ENCODE measurements at places on chromosomes 11 and 22. TPM values are rescaled to one million over a fixed set of nuclear protein-coding genes. Genes with fewer than 3 reads are reported as not detected.

Gene ABCG4
- under 0.01 TPM for total RNA-seq

Gene OVCH2
- total RNA-seq = under 0.01 TPM

Gene POLR3H
- 27.9 TPM for total RNA-seq

Gene DENND5A
- total RNA-seq = 183 TPM

Gene C11orf91
- total RNA-seq = not detected

Gene P4HA3
- total RNA-seq = 8.7 TPM

- DNase-seq = peak; percentile 82
Measured at GRCh38 chr11:2449548-2450320, 4.9 kb downstream of the KCNQ1 start.

DNA sequence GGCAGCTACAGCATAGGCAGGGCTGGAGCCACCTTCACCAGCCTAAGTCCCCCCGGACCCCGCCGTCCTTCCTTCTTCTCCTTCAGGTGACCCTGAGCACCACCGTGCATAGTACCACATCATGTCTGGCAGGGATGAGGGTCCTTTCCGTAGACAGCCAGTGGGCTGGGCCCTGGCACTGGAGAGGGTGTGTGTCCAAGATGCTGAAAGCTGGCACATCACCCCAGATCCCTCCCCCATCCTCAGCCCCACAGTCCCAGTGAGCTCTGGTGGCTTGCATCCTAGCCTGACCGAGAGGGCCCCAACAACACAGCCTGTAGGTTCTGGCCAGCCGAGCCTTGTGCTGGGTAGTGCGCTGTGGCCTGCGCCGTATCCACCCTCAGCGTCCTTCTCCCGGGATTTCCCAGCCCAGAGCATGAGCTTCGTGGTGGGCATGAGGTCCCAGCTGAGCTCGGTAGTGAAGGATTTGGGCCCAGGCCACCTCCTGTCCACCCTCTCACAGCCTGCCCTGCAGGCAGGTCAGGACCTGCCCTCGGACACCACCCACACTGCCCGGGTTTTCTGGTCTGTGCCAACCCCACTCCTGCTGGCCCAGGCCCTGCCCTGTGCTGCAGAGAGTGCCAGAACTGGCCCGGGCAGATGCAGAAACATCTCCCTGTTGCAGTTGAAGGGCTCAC is 1124.3 kb downstream of the BRD1 start:
- DNase-seq = peak; percentile 81

DNA sequence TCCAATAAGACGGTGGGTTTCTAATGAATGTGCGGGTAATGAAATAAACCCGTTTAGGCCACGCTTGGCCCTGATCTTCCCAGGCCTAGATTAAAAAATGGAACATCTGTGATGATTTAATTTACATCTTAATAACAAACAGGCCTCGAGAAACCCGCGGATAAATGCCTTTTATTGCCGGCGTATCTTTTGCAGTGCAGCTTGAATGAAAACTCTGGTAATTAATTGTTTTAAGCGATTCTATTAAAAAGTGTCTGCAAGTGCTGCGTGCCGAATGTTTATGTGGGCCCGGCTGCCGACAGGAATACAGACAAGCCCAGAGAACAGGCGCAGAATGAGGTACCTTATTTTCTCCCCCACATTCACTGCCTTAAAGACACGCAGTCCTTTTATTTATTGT is 420.7 kb downstream of the MN1 start:
- no peak for DNase-seq

GRCh38 chr11:60118338-60118737 is 29.9 kb downstream of the MS4A2 start:
- DNase-seq = no peak

DNA sequence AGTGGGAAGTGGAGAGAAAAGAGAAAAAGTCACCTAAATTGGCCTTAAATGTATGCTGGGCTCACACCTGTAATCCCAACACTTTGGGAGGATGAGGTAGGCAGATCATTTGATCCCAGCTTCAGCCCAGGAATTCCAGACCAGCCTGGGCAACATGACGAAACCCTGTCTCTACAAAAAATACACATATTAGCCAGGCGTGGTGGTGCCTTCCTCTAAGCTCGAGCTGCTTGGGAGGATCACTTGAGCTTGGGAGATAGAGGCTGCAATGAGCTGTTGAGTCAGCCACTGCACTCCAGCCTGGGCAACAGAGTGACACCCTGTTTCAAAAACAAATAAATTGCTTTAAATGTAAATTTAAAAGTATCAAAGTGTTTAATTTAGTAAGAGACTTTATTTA is 3.9 kb downstream of the CBL start:
- DNase-seq = no peak

GRCh38 chr22:42347281-42347824 is 76.9 kb upstream of the TCF20 start:
- DNase-seq = no peak

- DNase-seq = peak; percentile 97
Measured at GRCh38 chr22:43993072-43993760, 30.9 kb upstream of the PARVB start.

DNA sequence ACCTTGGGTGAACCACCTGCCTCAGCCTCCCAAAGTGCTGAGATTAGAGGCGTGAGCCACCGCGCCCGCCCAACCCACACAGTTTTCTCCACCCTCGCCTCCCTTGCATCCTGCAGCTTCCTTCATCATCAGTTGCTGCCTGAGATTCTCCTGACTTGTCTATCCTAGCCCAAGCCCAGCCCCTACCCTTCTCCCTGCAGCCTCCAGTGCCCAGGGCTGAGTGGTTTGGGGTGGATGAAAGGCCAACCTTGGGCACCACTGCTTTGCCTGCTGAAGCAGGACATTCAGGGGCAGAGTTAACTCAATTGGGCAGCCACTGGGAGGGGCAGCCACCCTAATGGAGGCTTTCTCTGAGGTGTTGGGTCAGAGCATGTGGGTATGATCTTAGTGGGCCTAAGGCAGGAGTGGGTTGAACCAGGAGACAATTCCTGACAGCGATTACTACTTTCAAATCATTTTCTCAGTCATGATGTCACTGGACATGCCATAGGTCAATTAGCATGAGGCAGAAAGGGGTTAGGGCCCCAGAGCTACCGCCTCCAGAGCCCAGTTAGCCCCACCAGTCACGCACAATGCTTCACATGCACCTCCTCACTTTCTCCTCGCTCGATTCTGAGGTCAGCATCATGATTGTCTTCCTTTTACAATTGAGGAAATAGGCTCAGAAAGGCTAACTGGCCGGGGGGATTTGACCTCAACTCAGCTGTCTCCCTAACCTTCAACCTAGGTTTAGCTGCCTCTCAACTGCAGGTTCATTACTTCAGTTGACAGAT is 1.0 kb upstream of the FKBP2 start:
- no peak for DNase-seq

GRCh38 chr11:45152740-45153595 is 6.5 kb downstream of the PRDM11 start:
- DNase-seq = peak; percentile 46
